ENCODE measurements at places on chromosomes 1 and 21.
A peak's percentile ranks its signal among the peaks of the same experiment; 100 is the strongest.

DNA sequence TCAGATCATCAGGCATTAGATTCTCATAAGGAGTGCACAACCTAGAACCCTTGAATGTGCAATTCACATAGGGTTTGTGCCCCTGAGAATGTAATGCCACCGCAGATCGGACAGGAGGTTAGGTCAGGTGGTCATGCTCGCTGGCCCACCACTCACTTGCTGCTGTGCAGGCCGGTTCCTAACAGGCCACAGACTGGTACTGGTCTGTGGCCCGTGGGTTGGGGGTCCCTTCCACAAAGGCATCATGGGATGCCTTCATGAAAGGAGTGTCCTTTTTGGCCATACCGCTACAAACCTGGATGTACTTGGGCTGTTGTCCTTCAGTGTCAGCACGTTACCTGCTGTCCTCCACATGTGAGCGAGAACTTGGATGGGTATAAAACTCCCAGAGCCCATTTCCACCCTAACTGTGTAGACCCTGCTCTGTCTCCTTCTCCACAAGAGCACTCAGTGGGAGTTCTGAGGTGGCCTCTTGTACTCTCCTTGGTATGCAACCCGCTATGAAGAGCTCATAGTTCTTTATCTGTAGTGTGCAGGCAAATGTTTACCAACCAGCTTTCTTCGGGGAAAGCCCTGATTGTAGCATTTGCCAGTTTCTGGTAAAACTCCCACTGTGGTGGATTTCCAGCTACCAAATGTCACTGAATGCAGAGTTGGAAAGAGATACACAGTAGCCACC is 41.7 kb upstream of the SLC19A1 start:
- no peak for DNase-seq

GRCh38 chr1:178192686-178193085 is 98.8 kb downstream of the RASAL2 start:
- no peak for DNase-seq

- no peak for DNase-seq
These were observed 411.6 kb upstream of the ZRANB2 start for GRCh38 chr1:71492298-71493041.

- DNase-seq = peak; percentile 26
These were observed 1.7 kb upstream of the KIF26B start for GRCh38 chr1:245153081-245153551.

- peak; percentile 78 for DNase-seq
These were observed 11.4 kb upstream of the PHLDA3 start for GRCh38 chr1:201480231-201481003.
